Hindlimb muscle (tissue), 1 donor: ENCODE measurements at places on chromosomes 16 and 17. TPM values are rescaled to one million over a fixed set of nuclear protein-coding genes. Genes with fewer than 3 reads are reported as not detected.

DNA sequence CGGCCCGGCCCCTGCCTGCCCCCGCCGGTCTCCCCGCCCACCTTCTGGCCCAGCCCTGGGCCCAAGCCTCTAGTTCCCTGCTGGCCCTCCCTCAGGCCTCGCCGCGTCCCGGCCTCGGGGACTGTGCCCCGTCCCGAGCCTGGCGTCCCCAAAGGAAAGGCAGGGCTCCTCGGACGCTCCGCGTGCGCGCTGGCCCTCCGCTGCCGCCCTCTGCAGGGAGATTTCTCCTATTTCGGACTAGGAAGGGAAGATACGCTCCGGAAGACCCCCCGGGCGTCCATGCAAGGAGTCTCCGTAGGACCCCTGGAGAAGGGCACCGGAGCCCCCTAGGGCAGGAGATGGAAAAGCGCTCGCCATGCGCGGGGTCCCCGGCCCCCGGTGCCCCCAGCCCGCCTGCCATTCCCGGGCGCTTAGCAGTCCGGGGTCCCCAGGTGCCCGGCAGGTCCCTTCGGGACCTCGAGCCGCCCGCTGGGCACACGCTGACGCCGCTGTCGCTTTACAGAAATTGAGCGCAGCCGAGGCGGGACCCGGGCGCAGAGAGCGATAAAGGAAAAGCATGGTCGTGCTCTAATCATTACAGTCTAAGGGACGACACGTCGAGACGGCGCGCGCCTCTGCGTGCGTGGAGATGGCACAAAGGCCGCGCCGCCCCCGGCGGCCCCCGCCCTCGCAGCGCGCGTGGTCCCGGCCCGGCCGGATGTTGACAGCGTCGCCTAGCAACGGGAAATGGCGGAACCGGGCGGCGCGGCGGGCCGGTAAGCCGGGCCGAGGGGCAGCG lies at the start of gene CCDC40:
CCDC40 (plus strand) TSS at position 706 of the 778 bp plus-strand sequence; CDS start at position 727, 21 bp downstream.
- peak; percentile 92 for DNase-seq

- no peak for DNase-seq
These were observed 655 bp downstream of the HIRIP3 start for GRCh38 chr16:29994600-29995323.

Gene CD300C
- polyA plus RNA-seq: 1.0 TPM

DNA sequence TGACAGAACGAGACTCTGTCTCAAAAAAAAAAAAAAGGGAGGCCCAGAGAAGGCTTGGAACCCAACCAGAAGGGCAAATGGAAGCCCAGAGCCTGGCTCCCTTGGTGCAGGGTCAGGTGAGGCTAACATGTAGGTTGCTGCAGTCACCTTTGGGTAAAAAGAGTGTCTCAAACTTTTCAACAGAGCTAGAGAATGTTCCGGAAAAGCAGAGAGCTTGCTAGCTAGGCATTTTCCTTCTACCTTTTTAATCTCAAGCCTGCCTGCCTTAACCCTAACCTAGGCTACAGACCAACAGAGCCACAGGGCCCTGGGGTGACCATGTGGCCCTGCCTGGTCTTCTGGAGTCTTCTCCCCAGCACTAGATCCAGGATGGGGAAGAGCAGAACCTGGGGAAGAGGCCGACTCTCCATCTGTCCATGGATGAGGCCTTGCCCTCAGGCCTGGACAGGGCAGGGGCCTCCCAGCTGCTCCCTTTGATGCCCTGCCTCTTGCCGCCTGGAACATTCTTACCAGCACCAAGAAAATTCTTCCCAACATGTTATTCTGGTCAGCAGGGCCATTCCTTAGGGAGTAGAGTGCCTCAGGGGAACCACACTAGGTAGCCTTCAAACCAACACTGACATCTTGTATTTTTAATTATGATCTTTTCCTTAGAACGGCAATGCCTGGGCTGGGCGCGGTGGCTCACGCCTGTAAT lies 30.1 kb downstream of the SLC43A2 start:
- no peak for DNase-seq

- no peak for DNase-seq
These were observed 199.0 kb upstream of the SOX9 start for GRCh38 chr17:71921796-71922195.

Gene LRRC46
- polyA plus RNA-seq: 1.5 TPM

- DNase-seq: no peak
These were observed 13.1 kb downstream of the SLC22A31 start for GRCh38 chr16:89187032-89187769.

Gene LGALS9B
- not detected for polyA plus RNA-seq

Gene SALL1
- polyA plus RNA-seq: 0.06 TPM

- DNase-seq: no peak
These were observed 4.7 kb upstream of the TBX21 start for GRCh38 chr17:47728214-47728877.

DNA sequence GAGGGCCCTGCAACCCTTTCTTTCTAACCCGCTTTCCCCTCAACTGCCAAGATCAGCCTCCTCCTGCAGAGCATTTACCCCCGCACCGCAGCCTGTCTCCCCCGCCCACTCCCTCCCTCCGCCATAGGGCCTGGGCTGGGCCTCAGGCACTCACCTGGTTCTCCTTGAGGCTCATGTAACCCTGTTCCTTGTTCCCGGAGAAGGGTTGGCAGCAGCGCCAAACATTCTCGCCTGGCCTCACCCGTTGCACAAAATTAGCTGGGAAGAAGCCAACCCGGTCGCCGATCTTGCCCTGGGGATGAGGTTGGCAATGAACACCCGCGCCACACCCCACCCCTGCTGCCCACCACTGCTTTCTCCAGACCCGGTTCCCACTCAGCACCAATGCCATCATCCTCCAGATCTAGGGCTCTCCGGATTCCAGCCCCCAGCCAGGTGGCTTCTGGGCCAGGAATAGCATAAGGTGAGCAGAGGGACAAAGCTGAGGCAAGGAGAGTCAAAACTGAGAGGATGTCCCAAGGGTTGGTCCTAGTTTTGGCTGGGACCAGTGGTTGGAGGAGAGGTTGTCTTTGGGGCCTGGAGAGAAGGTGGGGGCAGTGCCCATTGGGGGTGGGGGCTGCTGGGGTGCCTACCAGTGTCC lies 12.8 kb downstream of the STAC2 start:
- DNase-seq: no peak

GRCh38 chr16:3907586-3907985 lies 27.1 kb upstream of the CREBBP start:
- DNase-seq: no peak

Gene HES7
- polyA plus RNA-seq: 0.21 TPM

DNA sequence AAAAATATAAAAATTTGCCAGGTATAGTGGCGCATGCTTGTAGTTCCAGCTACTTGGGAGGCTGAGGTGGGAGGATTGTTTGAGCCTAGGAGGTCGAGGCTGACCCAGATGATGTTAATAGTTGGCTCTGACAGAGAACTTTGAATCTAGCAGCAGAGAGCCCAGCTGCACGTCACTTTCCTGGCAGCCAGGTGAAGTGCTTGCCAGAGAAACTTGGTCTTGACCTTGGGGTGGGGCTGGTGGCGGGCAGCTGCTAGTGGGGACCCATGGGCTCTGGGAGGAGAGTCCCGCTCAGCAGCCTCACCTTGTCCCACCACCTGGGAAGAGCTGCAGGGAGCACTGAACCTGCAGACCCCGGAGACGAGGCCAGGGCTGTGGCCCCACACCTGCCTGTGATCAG lies 3.1 kb upstream of the C16orf74 start:
- DNase-seq: no peak

GRCh38 chr17:72165867-72166439 lies 45.1 kb downstream of the SOX9 start:
- no peak for DNase-seq

GRCh38 chr17:7586673-7587419 lies 3.0 kb downstream of the SOX15 start:
- no peak for DNase-seq

DNA sequence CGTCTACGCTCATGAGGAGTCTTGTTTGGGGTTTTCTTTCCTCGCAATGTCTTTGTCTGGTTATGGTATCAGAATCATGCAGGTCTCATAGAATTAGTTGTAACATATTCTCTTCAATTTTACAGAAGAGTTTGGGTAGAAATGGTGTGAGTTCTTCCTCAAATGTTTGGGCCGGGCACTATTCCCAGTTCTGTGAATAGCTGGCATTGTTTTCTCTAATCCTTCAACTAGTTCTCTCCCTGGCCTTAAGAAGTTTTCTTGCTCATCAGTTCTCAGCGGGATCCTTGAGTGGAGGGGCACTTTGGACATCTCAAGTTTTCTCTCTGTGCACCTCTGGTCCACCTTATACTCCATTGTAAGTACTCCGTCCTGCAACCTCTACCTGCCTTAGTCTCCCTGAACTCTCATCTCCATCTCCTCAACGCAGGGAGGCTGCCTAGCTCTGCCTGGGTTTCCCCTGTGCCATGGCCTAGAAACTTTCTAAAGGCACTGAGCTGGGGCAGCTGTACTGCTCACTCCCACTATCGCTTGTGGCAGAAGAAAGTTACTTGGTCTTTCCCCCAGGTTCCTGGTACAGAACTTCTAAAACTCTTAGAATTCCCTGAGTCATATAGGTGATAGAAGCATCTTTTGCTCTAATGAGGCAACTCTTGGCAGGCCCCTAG lies 16.9 kb downstream of the NSMCE1 start:
- DNase-seq: no peak

Gene TMEM238L
- polyA plus RNA-seq: 0.13 TPM

Gene CLEC18A
- polyA plus RNA-seq: 0.68 TPM

Gene CMTM2
- polyA plus RNA-seq: 0.71 TPM

Gene EPN3
- 1.5 TPM for polyA plus RNA-seq
